ENCODE measurements at places on chromosomes 5 and 9.

- peak; percentile 68 for DNase-seq
Observed at GRCh38 chr5:131270809-131271208, 7.0 kb downstream of the CDC42SE2 start.

GRCh38 chr5:62786099-62786498 lies 207.5 kb downstream of the LRRC70 start:
- no peak for DNase-seq

DNA sequence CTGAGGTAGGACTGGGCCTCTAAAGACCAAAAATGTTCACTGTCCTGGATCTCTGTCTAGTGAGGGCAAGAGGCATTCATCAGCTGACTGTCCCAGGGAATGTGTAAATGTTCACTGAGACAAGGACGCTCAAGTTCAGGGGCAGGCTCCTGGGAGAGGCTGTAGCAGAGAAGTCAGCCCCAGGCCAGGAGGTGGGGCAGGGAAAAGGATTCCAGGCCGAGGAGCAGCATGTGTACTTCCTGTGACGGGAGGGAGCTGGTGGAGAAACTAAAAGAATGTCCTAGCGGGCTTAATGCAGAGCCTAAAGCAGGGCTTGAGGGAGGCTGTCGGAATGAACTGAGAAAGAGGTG lies 205.8 kb downstream of the GABBR2 start:
- peak; percentile 83 for DNase-seq

GRCh38 chr9:70042461-70043215 lies 1.0 kb upstream of the MAMDC2 start:
- DNase-seq, result no peak

GRCh38 chr9:114861922-114862605 lies 56.2 kb upstream of the TNFSF15 start:
- no peak for DNase-seq

GRCh38 chr9:137000177-137000930 lies 4.0 kb upstream of the CLIC3 start:
- peak; percentile 59 for DNase-seq

DNA sequence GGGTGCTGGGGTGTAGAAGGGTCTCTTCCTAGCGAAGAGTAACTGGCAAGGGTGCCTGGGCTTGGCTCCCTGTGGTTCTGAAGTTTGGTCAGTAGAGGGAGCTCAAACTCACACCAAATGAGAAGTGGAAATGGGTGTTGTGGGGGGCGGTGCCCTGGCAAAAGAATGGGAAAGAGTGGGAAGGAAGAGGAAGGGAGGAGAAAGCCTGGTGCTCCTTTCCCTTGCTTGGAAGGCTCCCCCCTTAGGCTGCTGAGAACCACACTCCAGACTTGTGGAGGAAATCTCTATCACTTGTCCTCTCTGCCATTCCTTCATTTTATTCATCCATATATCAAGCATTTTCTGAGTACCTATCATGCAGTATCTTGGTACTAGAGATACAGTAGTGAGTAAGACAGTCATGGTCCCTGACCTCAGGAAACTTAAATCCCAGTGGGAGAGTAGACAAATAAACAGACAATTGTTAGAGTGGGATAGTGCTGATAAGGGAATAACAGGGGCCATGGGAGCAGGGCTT lies 13.0 kb downstream of the SLC4A9 start:
- peak; percentile 78 for DNase-seq

GRCh38 chr9:89427621-89428221 lies 70.2 kb downstream of the SEMA4D start:
- peak; percentile 47 for DNase-seq

- peak; percentile 7 for DNase-seq
Observed at GRCh38 chr5:172364773-172365172, 81.2 kb upstream of the UBTD2 start.

- peak; percentile 74 for DNase-seq
Observed at GRCh38 chr9:113955076-113955752, 79.1 kb downstream of the ZNF618 start.

DNA sequence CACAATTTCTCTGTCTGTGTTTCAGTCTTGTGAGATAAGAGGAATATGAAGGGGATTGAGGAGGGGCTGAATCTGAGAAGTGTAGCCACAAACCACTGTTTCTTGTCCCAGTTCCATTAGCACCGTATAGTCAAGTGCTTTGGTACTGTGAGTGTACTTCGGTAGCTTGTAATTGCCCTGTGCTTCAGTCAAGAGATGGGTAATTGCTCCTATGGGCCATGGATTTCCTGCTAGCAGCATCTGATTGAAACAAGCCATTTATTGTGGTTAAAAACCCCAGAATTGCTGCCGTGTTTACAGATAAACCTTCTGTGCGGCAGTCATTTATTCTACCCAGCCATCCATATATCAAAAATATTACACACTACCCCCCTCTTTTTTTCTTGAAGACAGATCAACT lies 98.6 kb downstream of the MAT2B start:
- DNase-seq, result no peak

- DNase-seq, result peak; percentile 62
Observed at GRCh38 chr9:91117959-91118703, 243.6 kb downstream of the AUH start.

DNA sequence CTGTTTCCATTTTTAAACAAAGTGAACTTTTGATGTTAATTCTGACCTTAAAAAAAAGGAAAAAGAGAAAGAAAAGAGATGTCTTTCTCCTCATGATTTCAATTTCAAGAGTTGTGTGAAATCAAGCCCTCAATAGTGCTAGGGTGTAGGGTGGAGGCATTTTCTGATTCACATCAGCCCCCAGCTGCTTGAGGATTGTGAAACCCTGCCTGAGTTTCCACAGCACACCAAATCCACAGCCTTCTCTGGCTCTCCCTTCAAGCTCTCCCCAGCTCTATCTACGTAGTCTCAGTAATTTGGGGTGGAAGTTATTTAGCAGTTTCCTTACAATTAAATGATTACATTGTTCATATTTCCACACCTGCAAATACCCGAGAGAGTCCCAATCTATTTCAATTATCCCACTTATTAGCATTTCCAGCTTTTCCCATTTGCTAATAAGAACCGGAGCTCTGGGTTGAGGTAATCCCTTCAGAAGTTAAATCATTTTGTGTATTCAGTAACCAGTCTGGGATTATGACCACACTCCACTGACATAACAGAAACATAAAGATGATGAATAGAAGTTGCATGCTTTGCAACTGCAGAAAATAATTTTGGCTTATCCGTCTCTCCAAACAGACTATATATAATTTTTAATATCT lies 54.9 kb downstream of the MTX3 start:
- peak; percentile 82 for DNase-seq

DNA sequence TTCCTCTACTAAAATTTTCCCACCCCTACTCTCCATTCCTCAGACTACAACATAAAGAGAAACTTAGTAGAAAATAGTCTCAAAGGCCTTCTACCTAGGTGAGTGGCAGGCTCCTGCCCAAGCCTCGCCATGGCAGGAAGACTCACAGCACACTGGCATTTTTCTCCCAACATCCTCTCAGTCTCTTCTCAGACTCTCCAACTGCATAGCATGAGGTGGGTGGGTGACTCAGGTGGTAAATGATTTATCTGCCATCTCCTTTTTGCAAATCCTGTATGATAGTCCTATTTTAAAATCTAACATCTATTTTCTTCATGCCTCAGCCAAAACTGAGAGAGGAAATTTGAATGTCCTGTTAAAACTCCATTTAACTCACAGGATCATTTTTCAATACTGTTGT lies 33.5 kb upstream of the GRIA1 start:
- no peak for DNase-seq

DNA sequence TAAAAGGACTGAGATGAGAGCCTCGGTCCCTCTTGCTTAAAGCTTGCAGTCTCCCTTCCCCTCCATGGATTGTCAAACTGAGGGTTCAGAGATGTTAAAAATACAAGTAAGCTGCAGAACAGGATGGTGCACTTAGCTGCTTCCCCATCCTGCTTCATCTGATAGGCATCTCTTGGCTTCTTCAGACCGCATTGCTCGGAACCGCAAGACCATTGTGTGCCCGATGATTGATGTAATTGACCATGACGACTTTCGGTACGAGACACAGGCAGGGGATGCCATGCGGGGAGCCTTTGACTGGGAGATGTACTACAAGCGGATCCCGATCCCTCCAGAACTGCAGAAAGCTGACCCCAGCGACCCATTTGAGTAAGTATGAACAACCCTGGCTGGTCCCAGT lies 65.5 kb upstream of the SAP30L start:
- no peak for DNase-seq

DNA sequence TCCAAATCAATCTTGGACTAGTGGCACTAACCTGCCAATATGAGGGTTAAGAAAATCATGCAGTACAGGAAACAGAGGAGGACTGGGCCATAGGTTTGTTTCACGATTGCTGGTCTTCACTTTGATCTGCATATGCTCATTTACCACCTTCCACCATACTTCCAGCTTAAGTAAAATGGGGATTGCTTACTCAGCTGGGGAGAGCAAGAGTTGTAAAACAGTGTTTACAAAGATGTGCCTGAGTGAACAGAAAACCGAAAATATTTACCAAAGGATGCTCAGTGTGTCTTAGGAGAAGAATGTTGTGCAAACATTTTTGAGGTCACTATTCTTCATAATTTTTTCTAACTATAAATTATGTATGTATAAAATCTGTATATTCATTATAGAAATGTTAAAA lies 65.1 kb upstream of the DNAH5 start:
- no peak for DNase-seq

GRCh38 chr9:76629205-76629990 lies 134.8 kb upstream of the PCA3 start:
- DNase-seq, result no peak

DNA sequence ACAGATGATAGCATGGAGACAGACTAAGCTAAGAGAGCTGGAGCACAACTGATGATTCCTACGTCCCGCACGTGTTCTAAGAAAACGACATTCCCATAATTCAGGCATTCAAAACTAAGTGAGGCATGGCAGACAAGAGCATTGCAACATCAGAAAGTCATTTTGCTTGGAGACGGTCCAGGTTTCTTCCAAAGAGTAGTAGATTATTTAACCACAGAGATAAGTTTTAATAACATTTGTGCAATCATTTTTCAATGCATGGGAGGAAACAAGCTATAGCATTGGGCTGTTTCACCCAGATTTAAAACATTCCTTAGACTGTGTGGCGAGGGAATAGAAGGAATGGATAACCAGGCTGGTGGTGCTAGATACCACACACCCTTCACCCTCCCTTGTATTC lies 117.2 kb downstream of the APBA1 start:
- peak; percentile 69 for DNase-seq

DNA sequence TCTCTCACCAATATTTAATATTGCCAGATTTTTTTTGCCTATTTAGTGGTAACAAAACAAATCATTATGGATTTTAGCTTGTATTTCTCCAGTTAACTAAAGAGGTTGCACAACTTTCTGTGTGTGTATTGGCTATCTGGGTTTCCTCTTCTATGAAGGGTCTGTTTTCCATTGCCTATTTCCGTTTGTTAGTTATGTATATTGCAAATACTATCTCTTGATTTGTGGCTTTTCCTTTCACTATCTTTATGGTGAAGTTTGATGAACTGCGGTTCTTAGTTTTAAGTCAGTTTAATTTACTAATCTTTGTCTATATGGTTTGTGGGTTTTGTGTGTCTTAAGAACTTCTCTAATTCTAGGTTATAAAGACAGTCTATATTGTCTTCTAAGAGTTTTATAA lies 136.3 kb downstream of the CEP120 start:
- no peak for DNase-seq

DNA sequence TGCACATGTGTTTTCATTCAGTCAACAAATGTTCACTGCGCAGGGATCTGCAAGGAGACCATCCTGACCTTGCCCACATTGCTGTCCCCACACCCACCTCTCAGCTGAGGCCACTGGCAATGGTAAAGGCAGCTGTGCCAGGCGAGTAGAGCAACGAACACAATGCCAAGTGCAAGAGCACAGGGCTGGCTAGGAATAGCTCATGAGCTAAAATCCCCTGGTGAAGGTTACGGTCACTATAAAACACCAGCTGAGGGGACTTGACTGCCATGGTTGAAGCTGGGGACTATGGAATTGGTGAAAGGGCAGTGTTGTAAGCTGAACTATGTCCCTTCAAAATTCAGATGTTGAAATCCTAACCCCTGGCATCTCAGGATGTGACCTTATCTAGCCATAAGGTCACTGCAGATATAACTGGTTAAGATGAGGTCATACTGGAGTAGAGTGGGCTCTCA lies 96.1 kb downstream of the OTULIN start:
- DNase-seq, result no peak

GRCh38 chr5:67896930-67897313 lies 318.6 kb upstream of the PIK3R1 start:
- DNase-seq, result no peak

- DNase-seq, result no peak
Observed at GRCh38 chr5:66701244-66701643, 105.1 kb downstream of the MAST4 start.

DNA sequence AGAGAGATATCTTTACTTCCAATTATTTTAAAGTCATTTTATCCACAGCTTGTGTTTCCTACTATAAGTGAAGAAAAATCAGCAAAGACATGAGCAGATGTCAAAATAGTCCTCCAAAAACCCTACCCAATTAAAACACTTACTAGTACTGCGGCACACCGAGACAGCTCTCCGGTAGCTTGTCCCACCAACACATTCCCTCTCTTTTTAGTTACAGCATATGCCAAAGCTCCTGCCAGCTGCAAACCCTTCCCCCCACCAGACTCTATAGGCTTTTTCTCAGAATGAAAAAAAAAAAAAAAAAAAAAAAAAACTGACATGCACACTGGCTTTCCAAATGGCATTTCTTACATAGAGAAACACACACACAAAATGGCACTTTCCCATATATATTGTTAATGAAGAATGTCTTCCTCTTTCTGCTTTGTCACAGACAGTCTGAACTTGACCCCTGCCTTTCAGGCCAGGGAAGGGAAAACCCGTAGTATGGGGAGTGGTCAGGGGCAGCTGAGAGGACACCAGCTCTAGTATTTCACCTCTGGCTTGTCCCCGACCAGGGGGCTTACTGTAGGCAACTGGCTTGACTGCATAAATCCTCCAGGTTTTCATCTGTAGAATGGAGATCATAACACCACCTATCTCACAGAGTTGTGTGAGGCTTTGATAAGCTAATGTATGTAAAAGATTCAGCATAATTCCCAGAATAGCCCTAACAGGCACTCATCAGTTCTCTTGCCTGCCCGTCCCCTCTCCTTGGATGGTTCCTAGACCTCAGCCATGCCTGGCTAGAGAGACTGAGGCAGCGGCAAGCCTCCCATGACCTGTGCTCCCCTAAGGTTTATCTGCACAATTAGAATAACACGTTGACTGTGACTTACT lies 233.6 kb downstream of the CRB2 start:
- no peak for DNase-seq

DNA sequence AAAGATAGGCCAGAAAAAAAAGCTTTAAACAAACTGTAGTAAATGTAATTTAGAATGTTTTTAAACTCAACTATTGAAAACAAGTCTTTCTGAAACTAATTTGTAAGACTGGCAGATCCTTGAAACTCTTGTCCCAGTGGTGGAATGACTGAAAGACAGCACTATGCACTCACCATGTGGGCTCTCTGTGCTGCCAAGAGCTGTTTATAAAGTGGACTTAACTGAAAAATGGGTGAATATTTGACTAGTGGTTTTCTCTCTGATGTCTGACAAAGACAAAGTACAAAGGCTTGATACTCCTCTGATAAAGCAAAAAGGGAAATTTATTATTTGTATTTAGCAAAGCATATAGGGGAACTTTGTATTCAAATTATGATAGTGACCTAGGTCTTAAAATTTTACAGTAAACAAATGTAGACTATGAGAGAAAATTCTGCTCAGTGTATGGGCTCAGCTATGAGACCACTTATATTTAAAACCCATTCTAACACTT lies 635.4 kb downstream of the NR2F1-AS1 start:
- DNase-seq, result peak; percentile 22

GRCh38 chr5:133262690-133263089 lies 210.9 kb downstream of the HSPA4 start:
- DNase-seq, result no peak

- DNase-seq, result no peak
Observed at GRCh38 chr5:616484-617039, 4.4 kb downstream of the CEP72 start.

GRCh38 chr5:60578315-60578714 lies 121.7 kb downstream of the DEPDC1B start:
- DNase-seq, result no peak
